SW 1271 (cell line): ENCODE measurements at places on chromosomes 7 and 10.

DNA sequence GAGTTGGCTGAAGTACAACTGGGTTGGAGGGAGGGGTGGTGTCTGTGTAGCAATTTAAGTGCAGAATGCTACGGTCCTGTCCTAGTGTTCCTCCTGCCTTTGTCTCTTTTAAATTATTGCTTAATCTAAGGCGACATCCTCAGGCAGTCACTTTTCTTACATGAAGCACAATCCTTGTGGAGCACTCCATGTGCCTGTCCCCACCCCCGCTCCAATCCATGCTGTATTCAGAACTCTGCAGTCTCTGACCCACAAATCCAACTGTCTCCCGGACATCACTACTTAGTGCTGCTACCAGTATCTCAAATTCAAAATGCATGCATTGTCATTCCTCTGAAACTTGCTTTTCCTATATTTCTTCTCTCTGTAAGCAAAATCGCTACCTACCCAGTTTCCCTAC, 91.4 kb upstream of the FAM133B start:
- no peak for DNase-seq

DNA sequence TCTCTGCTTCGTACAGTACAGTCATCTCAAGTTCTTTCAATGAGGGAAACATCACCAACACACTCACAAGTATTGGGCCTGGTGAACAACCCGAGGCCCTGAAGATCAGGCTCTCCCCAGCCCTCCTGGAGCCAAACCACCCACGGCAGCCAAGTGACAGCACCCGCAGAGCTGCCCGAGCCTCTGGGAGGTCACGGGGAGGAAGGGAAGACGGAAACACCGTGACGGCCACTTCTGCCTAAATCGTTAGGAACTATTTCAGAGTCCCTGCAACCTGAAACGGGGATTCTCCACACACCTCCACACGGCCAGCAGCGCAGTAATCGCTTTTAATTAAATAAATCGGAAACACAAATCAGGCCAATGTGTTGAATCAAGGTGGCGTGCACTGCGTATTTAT, 222.6 kb downstream of the MAD1L1 start:
- DNase-seq: no peak

DNA sequence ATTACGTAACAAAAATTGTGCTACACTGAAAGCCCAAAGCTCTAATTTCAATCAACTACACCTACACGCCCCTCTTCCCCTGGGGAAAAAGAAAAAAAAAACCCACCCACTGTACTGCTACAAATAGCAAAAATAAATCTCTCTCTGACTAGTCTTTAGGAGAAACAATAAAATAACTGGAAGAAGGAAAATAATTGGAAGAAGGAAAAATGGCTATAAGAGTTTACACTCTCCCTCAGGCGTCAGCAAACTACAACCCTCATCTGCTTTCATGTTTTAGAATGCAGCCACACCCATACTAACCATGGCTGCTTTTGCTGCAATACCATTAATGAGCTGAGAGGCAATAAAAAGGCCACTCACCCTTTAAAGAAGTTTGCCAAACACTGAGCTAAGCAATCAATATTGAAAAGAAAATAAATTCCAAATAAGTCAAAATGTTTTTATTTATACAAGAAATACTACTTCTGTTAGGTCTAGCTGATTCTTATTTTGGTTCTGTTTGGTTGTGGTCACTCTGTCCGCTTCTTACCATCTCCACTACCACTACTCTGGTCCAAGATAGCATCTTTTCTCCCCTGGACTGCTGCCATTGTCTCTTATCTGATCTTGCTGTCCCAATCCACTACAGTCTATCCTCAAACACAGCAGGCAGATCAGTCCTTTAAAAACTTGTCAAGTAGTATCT, 3.8 kb downstream of the MINDY3 start:
- no peak for DNase-seq

GRCh38 chr7:138195151-138195571, 118.9 kb downstream of the AKR1D1 start:
- no peak for DNase-seq

DNA sequence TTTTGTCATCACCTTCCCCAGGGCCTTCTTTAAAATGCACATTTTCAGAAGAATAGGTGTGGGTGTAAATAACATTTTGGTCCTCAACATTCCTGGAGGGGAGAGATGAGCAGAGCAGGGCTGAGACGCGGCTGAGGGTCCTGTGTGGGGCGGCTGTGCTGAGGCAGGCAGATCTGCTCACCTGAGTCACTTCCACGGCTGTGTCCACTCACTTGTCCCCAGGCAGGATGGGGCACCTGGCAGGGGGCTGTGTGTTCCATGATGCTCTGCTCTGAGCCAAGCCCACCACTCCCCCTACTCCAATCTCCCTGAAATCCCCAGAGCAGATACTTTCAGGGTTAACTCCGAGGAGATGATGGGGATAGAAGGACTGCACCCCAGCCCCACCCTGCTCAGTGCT, 93.8 kb downstream of the GLRX3 start:
- DNase-seq: no peak

GRCh38 chr7:75608451-75609122, 116.5 kb downstream of the SPDYE5 start:
- DNase-seq: no peak

DNA sequence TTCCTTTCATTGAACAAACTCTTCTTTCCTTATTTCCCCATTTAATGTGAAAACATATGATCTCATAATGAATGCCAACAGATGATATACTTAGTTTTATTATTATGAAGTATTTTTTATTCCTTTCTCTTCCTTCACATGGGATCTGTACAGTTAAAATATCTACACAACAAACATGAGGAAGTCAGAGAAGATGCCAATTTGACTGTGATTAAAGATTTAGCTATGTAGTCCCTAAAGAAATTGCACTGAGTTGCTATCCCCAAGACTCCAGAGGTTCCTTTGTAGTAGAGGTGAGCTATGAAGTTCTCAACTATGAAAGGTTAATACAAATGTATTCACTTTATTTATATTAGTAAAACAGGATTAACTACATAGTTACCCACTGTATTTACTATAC, 60.6 kb upstream of the LRRN3 start:
- no peak for DNase-seq

- no peak for DNase-seq
Measured at GRCh38 chr7:130381468-130382312, 1.4 kb downstream of the CPA1 start.

GRCh38 chr7:37251222-37251621, 197.4 kb downstream of the ELMO1 start:
- no peak for DNase-seq

GRCh38 chr10:84820120-84820519, 491.7 kb downstream of the CCSER2 start:
- no peak for DNase-seq

DNA sequence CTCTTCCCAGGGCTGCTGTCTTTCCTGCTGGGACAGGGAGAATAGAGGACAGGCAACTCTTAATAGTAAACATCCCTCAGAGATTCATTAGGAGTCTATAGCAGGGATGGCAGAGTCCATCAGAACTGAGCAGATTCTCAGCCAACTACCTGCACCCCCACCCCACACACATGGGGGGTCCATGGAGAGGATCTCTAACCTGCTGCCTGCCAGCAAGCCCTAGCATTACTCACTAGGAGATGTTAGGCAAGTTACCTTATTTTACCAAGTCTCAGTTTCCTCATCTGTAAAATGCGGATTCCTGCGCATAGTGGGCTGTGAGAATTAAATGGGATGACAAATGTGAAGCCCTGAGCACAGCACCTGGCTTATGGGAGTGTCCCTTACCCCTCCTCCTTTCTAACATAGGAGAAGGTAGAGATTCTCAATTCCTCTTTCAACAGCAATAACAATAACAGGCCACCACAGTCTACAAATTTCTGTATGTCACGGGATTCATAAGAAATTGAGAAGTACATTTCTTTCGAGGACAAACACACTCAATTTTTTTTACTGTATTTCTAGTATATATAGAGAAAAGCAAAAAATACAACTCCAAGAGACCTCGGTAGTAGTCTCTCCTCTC, 23.8 kb upstream of the WDR11 start:
- DNase-seq: no peak

GRCh38 chr10:73459683-73460314, 26.4 kb upstream of the MSS51 start:
- no peak for DNase-seq

GRCh38 chr7:131908714-131909113, 352.3 kb upstream of the PODXL start:
- no peak for DNase-seq

- no peak for DNase-seq
Measured at GRCh38 chr10:98135222-98135899, 904 bp downstream of the R3HCC1L start.

DNA sequence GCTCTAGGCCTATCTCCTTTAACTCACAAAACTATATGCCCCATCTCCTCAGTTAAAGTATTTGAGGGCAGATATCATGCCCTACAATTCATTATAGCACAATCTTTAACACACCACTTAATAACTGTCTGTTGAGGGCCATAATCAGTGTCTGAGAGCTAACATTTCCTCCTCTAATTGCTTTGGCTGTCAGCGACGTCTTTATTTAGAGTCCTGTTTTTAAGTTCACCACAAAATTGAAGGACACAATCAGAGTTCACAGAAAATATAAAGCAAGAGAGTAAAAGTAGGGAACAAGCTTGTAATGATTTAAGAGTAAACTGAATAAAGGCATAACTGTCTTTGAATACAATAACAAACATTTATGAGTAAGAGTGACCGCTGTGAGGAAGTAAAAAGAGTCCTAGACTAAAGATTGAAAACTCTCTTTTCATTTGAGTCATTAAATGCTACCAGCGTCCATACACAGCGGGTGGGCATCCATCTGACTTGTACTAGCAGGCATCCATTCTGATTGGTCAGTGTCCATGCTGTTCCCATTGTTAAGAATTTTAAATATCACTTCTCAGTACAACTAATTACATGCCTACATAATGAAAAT, 38.4 kb upstream of the ABCB4 start:
- DNase-seq: no peak

- DNase-seq: no peak
Measured at GRCh38 chr7:137985253-137985896, 16.5 kb downstream of the CREB3L2 start.

GRCh38 chr10:24343686-24344085, 134.7 kb downstream of the KIAA1217 start:
- no peak for DNase-seq

DNA sequence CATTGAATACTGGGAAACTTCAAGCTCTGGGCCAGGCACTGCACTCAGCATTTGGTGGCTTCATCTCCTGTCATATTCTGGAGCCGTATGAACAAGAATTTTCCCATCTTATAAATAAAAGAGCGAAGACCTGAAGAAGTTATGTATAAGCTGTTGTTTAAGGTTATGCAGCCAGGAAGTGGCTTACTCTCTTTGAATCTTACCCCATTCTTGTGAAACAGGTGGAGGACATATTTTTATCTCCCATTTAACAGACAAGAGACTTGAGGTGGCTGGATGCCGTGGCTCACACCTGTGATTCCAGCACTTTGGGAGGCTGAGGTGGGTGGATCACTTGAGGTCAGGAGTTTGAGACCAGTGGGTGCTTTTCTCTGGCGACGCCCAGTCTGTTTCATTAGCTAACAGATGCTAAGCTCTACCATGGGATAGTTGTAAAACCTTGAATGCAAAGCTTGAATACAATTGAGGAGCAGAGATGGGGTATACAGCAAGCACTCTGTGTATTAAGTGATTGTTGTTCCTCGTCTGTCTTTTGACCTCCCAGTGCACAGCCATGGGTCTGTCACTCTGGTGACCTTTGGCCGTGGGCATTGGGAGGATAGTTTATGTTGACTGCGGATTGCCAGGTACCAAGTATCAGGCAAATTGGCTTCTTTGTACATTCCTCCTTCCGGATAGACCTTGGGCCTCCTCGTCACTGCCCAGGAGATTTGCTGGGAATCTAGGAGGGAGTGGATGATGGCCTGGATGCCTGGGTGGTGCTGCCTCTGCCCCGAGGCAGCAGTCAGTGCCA, 85.8 kb downstream of the GRK5 start:
- DNase-seq: no peak

DNA sequence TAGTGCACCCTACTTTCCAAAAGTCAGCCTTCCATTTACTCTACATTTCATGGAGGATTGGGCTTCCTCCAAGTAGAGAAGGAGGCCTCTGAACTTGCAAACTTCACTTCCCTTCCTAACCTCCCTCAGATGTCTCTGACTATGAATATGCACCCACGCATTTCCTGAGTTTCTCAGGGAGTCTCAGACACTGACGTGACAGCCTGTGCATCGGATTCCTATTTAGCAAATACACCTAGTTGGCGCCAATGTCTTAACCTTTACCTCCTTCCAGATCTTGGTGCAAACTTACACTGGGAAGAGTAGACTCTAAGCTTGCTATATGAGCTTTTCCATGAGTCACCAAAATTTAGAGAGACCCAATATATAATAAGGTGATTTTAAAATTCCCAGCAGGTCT, 920.1 kb upstream of the AUTS2 start:
- DNase-seq: no peak
